Amniotic epithelial cell (primary cell): ENCODE measurements at places on chromosomes 12 and 14.

GRCh38 chr12:65450625-65451024, 172.1 kb downstream of the MSRB3 start:
- DNase-seq = no peak

DNA sequence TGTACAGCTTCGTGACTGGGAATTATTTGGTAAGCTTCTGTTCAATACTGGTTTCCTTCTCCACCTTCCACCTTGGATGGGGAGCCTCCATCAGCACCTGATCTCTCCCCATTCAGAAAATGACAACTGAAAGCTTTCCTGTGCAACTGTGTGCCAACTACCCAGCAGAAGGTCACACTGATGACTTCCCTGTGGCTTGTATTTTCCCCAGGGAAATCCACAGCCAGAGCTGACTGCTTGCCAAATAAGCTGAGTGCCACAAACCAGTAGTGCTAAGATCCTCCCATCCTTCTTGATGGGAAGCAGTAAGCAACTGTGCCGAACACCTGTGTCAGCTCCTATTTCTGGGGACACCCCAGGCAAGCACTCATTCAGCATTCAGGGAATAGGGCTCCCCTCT, 257.2 kb upstream of the SOX5 start:
- DNase-seq = no peak

DNA sequence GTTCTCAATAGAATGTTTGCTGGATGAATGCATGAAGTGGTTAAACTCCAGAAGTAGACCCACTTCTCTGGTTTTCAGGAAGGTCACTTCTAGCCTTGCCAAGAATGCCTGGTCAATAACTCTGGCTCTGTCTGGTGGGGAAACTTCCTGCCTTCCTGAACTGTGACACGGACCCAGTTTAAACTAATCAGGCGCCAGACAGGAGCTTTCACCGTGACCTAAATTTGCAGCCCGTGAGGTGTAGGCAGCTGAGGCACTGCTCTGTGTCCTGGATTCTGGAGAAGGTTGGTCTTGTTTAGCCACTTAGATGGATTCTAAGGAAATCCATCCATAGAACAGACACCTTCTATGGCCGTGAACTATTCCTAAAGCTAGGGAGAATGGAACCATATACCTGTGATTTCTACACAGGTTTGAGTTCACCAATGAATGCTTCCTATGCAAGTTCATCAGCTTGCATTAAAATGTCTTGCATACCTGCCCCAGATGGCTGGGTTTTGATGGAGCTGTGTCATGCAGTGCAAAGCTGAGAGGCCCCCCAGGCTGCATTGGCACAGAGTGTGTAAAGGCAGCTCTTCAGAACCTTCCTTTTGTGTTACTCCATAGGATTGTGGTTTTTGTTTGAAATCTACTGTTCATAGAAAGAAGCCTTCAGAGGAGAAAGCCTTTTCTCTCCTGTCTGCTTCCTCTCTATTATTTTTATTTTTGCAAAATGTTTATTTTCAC, 4.4 kb downstream of the CHST11 start:
- no peak for DNase-seq

DNA sequence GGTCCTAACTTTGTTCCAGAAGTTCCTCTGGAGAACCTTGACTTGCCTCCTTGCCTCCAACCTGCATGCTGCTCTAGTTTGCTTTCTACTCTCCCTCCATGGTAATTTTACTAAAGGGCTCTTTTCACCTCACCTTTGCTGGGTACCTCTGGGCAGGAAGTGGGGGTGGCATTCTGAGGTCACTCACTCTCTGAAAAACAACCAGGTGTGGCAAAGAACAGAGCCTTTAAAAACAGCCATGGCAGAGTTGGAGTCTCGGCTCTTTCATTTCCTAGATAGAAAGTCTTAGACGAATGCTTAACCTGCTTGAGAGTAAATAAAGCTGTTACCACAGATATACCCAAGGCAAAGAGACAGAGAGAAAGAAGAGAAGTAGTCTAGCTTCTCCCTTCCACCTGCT, 827.9 kb downstream of the BCL11B start:
- DNase-seq = no peak

- DNase-seq = no peak
Measured at GRCh38 chr14:72752034-72752412, 141.9 kb downstream of the DPF3 start.

GRCh38 chr12:64895526-64895925, 71.1 kb downstream of the TBC1D30 start:
- peak; percentile 38 for DNase-seq

DNA sequence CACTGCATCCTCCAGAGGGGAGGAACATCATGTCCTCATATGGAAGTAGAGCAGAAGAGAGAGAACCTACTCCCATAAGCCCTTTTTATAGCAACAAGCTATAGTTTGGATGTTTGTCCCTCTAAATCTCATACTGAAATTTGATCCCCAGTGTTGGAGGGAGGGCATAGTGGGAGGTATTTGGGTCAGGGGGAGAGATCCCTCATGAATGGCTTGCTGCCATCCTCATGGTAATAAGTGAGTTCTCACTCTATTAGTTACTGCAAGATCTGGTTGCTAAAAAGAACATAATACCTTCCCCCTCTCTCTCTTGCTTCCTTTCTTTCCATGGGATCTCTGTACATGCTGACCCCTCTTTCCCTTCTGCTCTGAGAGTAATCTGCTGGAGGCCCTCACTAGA, 93.9 kb downstream of the RPAP3 start:
- DNase-seq = no peak

- DNase-seq = no peak
Measured at GRCh38 chr14:101465795-101466448, 95.4 kb upstream of the DIO3 start.

GRCh38 chr14:102601378-102601925, 9.0 kb downstream of the RCOR1 start:
- DNase-seq = no peak

- peak; percentile 64 for DNase-seq
Measured at GRCh38 chr12:109949089-109949488, 47.1 kb downstream of the GIT2 start.

DNA sequence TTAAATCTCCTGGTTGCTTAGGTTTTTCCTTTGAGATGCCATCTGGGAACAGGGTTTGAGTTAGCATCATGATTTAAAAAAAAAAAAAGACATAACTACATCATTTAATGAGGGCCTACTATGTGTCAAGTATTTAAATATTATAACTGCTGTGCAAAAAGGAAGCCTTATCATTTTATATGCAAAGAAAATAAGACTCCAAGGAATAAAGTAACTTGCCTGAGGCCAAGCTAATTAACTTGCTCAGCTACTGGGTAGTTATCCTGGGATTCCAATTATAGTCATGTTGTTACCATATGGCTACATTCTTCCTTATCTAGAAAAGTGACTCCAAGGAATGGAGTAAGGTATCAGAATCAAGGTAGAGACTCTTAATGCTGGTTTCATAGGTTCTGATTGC, 123.5 kb downstream of the SLC41A2 start:
- no peak for DNase-seq
